ENCODE measurements at places on chromosomes 5 and 9.

DNA sequence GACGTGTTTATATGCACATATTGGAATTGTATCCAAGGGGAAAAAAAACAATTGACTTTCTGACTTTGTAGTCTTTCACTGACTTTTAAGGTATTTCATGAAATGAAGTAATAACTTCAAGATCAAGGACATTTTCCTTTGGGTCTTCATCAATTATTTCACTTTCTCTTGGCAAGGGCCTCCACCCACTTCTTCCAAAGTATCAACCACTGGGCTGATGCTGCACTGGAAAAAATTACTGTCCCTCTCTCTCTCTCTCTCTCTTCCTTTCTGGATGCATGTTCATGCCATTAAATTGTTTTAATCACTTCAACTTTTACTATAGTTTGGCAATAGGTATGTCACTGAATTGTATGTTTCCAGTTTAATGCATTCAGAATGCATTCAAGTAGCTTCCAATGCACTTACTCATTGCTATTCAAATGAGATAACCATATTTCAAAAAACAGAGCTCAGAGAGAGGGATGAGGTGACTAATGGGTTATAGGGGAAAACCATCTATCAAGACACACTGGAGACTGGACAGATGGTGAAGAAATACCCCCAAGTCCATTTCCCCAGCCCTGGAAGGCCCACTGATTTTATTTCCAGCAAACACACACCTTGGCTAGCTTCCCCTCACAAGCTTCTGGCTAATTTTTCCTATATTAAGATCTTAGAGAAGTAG, 585.3 kb downstream of the EBF1 start:
- no peak for DNase-seq

DNA sequence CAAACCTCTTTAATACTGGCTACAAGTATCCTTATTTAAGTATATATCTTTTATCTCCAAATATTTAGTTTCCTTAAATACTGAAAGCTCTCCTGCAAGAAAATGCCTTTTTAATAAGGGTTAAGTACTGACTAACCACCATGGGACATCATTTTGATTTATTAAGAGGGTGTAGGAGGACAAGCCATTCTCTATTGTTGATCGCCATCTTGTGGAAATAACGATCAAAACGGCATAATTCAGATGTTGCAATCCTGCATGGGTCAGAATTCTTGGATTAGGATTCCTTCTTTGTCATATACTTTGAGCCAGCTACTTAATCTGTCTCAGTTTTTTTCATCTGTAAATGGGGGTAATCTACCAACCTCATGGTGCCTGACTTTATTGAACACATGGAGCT, 28.7 kb upstream of the C5orf46 start:
- DNase-seq = peak; percentile 62

DNA sequence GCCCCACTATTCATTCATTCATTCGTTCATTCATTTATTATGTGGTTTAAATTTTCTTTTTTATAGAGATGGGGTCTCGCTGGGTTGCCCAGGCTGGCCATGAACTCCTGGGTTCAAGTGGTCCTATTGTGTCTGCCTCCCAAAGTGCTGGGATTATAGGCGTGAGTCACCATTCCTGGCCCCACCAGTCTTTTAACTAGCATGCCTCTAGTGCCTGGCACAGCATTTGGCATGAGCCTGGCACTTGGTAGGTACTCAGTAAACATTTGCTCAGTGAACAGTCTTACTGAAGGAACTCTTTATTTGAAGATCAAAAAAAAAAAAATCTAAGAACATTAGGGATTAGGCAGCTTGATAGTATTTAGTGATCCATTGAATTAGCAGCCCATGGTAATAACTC, 98.1 kb downstream of the KDM4C start:
- no peak for DNase-seq

- no peak for DNase-seq
Measured at GRCh38 chr9:77161966-77162365, 15.4 kb upstream of the VPS13A start.

GRCh38 chr9:16680975-16681651, 189.4 kb downstream of the BNC2 start:
- no peak for DNase-seq

GRCh38 chr9:116697362-116697761, 10.3 kb downstream of the TRIM32 start:
- DNase-seq = no peak

GRCh38 chr9:22650946-22651345, 204.3 kb downstream of the DMRTA1 start:
- DNase-seq = no peak

DNA sequence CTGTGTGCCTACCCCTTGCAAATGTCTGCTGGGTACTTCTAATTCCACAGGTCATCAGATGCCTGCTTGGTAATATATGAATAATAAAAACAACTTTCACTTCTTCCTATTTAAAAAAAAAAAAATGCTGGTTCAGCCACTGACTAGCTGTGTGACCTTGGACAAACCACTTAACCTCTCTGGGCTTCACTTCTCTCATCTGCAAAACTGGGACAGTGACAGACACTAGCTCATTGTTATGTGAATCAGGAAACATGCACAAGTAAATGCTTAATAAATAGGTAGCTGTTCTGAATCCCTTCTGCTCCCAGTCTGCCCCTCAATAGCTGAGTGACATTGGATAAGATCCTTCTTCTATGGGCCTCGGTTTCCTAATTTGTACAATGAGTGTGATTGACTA, 62.6 kb upstream of the HAND1 start:
- DNase-seq = no peak

- DNase-seq = no peak
Measured at GRCh38 chr9:124450241-124450924, at the start of gene ADGRD2. Gene ADGRD2 (plus strand): TSS chr9:124450451. CDS start chr9:124451667, 1,216 bp downstream.

GRCh38 chr9:138068601-138069035, 191.0 kb downstream of the CACNA1B start:
- DNase-seq = no peak

DNA sequence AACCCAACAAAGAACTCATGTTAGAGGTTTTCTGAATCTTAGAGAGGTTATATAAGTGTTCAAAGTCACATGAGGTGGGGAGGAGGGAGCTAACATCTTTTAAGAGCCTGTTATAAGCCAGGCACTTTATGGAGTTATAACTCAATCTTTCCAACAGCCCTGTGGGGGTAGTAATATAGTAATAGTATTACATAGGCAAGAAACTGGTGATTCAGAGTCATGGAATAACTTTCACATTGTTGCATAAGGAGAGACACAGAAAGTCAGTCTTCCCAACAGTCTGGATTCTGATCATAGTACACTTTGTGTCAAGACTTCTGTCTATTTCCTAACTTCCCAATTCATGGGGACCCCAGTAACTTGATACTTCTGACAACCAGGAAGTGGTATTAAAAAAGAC, 89.2 kb downstream of the ACER2 start:
- no peak for DNase-seq

DNA sequence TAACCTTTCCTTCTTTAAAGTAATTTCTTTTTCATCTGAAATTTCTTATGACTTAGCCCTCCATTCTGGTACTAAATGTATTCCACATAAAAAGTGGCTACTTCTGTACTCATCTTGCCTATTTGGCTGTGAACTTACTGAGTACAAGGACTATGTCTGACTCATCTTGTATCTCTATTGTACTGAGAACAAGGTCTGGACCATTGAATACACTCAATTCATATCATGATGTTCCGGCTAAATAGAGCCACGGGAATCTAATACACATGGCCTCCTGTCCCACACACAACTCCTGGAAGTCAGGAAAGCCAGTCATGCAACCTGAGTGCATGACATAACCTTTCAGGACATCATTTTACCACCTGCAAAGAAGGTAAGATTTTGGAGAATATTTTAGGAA, 203.9 kb downstream of the PLK2 start:
- DNase-seq = no peak

DNA sequence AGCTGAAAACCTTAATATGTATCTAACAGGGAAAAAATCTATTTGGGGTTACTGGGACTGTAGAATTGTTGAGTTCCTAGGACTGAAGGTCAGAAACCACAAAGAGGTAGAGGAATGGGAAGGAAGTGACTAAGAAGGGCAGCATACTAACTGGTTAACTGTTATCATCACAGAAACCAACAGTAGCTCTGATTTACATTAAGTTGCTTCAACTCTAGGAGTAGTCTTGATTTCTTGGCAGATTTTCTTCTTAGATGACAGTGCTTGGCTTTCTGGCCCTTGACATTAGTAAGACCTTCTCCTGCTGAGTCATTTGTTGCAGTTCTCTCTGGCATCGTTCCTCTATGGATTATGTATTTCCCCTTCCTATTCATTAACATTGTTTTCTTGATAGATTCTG, 116.1 kb upstream of the RASA1 start:
- peak; percentile 75 for DNase-seq

DNA sequence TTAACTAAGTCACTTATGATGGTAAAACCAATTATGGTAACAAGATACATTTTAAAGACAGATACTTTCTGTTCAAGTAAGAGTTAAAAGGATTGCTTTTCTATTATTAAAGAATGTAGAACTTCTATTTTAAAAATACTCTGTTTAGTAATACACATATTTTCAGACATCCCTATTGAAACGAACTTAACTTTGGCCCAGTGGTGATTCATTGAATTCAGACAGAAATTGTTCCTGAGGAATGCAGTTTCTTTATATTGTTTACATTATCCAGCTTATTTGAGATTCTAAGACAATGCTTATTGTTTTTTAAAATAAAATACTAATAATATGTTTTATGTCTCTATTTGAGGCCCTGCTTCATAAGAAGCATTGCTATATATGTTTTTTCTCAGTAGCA, 816.4 kb downstream of the SEMA5A start:
- no peak for DNase-seq

GRCh38 chr5:76422227-76422626, 19.1 kb downstream of the IQGAP2 start:
- no peak for DNase-seq

DNA sequence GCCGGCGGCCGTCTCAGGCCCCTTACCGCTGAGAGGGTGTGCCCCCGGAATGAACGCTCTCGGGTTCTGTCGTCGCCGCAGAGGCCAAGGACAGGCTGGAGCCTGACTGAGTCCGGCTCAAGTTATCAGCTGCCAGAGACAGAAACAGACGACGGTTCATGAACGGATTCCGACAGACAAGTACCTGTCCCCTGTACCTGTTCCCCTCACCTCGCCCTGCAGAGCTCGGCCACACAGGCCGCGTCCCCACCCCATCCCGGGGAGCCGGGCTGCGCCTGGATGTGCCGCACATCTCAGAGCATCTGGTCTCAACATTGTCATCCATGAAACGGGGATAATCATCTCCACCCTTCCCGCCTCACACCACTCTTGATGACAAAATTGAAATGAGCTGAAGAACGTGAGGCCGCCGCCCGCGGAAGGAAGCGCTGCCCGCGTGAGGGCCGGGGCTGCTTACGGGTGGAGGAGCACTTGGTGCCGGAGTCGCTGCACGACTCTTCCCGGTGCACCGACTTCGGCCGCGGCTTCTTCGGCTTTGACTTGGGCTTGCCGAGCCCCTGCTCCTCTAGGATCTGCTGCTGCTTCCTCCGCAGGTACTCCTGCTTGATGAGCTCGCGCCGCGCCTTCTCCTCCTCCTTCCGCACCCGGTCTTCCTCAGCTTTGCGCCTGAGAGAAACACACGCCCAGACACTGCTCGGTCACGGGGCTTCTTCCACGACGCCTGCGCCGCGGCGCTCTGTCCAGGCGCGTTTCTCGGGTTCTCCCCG, 89.2 kb downstream of the CAMSAP1 start:
- DNase-seq = no peak

- DNase-seq = no peak
Measured at GRCh38 chr5:35990941-35991611, at the start of gene UGT3A1. Gene UGT3A1 (minus strand): TSS chr5:35991390. CDS start chr5:35991240, 150 bp downstream.

DNA sequence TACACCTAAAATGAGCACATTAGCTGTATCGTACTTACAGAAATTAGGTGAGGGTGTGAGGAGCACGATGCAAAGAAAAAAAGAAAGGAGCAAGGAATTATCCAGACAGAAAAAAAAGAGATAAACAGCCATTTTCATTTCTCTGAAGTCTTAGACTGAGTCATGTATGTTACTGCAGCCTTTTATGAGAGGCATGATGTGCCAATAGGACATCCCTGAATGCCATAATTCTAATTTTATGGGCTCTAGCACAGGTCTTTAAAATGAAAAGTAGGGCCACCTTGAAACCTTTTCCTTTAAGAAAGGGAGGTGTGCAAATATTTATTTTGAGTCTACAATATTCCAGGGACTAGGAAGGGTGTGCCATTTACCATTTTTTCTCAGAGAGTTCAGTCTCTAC, 74.1 kb upstream of the PTPRD start:
- DNase-seq = no peak

GRCh38 chr5:6900247-6901227, 187.3 kb downstream of the TENT4A start:
- no peak for DNase-seq

GRCh38 chr5:123976379-123977033, 464.5 kb downstream of the CSNK1G3 start:
- DNase-seq = no peak

- DNase-seq = no peak
Measured at GRCh38 chr9:89886281-89886700, 281.5 kb downstream of the GADD45G start.

- DNase-seq = no peak
Measured at GRCh38 chr5:37111426-37112382, 137.5 kb downstream of the CPLANE1 start.

DNA sequence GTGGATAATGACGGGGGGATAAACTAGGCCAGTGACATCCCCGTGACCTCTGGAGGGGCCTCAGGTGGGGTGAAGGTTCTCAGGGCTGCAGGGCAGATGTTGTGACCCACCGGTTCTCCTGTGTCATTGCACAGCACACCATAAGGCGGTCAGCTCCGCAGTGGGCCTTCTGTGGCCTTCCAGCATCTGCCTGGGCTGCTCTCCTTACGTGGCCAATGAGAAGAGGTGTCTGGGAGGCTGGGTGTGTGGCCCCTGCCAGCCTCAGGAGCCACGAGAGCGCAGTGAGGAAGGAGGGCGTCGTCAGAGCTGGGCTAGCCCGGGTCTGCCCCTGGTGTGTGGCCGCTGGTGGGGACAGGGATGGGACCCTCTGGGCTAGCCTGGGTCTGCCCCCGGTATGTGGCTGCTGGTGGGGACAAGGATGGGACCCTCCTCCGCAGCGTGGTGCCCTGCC, 48.7 kb downstream of the COL5A1 start:
- DNase-seq = no peak

GRCh38 chr5:136992796-136993489, 506.2 kb downstream of the SPOCK1 start:
- no peak for DNase-seq

DNA sequence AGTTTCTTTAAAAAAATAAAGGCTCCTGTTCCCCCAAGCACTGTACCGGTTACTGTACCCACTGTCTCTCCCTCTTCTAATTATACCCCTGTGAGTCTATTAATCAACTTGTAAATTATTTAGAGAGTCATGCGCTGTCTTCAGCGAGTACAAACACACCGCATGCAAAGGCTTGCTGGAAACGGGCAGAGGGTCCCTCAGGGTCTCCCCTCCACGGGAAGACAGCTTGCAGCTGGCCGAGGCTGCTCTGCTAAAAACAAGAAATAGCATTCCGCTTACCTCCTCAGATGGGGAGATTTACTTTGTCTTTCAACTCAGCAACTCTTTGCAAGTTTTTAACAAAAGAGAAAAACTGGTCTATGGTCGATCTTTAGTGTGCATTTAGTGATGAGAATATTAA, 71.8 kb downstream of the AK8 start:
- DNase-seq = no peak

Data from glomerular endothelial cell (primary cell).